Smooth muscle cell of the brain vasculature (primary cell): ENCODE measurements at places on chromosomes 6 and 20.

- no peak for DNase-seq
These were observed 163.0 kb downstream of the SLC24A3 start for GRCh38 chr20:19375395-19375794.

- DNase-seq, result no peak
These were observed 88.3 kb downstream of the SASH1 start for GRCh38 chr6:148430897-148431296.

DNA sequence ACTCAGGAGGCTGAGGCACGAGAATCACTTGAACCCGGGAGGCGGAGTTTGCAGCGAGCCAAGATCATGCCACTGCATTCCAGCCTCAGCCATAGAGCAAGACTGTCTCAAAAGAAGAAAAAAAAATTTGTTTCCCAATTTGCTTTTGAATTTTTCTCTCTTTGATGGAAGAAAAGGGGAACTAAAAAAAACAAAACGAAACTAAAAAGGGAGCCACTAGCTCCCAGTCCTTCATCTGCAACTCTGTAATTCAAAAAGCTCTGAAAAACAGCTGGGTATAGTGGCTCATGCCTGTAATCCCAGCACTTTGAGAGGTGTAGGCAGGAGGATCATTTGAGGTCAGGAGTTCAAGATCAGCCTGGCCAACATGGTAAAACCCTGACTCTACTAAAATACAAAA is 9.5 kb downstream of the OVOL2 start:
- no peak for DNase-seq

DNA sequence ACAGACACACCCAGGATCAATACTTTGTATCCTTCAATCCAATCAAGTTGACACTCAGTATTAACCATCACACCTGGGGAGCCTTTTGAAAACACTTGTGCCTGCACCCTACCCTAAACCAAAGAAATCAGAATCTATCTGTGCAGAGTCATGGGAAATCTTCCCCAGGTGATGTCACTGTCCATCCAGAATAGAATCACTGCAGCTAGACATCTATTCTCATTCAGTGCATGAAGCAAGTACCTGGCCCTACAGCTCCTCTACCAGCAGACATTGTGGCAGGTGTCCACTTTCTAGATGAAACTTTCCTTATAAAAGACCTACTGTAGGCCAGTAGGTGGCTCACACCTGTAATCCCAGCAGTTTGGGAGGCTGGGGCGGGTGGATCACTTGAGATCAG is 262.4 kb upstream of the MARCKS start:
- DNase-seq, result no peak

DNA sequence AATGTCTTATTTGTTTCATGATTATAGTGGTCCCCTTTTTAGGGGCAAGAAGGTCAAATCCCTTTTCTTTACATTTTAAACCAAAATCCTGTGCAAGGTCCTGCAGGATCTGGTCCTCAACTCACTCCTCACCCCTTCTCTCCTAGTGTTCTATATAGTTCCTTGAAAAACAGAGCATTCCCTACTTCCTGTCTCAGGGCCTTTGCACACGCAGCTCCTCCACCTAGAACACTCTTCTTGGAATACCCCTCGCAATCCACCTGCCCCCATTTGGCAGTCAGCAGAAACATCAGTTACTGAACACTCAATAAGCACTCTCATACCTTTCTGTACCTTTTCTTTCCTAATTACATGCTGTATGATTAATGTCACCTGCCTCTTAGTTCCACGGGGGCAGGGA is 3.2 kb upstream of the ATP5F1E start:
- no peak for DNase-seq

GRCh38 chr6:152461556-152461955 is 175.6 kb downstream of the SYNE1 start:
- no peak for DNase-seq

- no peak for DNase-seq
These were observed 179.5 kb upstream of the AKAP12 start for GRCh38 chr6:151060096-151060765.

- DNase-seq, result no peak
These were observed 247.8 kb upstream of the ZFP64 start for GRCh38 chr20:52439375-52439774.

DNA sequence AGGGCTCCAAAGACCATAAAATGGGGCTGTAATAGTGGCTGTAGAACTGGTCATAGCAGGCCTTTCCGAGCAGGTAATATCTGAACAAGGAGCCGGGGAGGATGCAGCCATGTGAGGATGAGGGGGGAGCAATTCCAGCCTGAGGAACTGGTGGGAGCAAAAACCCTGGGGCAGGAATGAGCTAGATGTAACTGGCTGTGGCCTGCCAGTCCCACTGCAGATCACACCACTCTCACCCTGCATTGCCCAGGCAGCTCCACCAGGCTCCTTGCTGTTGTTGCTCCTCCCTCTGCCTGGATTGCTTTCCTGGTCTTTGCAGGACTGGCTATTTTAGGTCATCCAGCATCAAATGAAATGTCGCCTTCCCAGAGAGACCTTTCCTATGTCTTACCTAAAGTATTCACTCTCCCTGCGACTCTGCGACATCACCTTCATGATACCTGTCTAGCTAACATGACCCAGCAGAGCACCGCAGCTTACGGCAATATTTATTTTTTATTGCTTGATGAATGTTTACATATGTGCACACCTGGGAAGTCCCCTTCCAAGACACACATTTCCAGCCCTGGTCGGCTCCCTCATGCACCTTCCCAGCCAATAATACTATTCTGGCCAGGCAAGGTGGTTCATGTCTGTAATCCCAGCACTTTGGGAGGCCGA is 2.4 kb upstream of the ZFP64 start:
- no peak for DNase-seq

- DNase-seq, result no peak
These were observed 5.6 kb downstream of the PPP2R5D start for GRCh38 chr6:42989923-42990322.

DNA sequence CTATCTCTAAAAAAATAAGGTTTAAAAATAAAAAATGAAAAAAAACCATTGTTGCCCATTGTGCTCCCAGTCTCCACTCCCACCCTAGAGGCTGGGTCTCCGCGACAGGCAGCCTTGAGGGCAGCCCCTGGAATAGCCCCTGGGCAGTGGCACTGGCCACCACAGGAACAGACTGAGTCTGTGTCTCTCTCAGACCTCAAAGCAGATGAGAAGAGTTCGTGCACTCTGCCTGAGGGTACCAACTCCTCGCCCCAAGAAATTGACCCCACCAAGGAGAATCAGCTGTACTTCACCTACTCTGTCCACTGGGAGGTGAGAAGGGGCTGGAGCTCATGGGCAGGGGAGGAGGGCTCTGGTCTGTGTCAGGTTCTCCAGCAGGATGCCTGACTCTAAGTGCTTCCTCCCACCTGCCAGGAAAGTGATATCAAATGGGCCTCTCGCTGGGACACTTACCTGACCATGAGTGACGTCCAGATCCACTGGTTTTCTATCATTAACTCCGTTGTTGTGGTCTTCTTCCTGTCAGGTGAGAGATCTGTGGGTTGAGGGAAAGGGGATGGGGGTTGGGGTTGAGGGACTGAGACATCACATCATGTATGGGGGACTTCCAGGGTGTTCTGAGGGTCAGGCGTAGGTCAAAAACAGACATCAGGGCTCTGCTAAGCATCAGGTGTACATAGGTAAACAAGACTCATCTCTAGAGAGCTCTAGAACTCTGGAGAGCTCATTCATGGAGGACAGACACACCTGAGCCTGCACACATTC is 35.6 kb downstream of the TM9SF4 start:
- no peak for DNase-seq

- no peak for DNase-seq
These were observed 15.7 kb downstream of the BPIFA1 start for GRCh38 chr20:33251496-33251895.

DNA sequence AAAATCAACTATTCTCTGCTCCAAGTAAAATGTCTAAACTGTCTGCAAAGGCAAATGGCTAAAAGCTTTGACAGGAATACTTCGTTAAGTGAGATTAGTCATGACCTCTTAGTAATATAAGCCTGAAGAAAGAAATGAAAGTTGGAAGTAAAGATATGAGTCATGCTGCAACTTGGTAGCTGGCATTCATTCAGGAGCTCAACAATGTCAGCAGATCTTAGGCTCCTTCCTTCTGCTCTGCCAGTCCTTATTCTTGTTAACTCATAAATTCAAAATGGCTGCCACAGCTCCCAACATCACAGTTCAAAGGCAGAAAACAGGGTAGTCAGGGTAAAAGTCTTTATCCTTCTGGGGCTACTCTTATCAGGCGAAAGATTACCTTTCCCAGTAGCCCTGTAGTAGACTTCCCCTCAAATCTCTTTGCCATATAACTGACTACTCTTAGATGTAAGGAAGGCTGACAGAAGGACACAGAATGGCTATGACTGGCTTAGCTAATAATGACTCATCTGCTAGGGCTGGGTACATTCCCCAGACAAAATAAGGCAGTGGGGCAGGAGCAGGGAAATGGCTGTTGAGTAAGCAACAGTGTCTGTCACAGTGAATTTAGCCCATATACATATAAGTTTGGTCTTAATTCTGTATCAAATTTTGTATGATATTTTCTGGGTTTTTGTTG is 24.4 kb upstream of the C6orf62 start:
- peak; percentile 60 for DNase-seq

DNA sequence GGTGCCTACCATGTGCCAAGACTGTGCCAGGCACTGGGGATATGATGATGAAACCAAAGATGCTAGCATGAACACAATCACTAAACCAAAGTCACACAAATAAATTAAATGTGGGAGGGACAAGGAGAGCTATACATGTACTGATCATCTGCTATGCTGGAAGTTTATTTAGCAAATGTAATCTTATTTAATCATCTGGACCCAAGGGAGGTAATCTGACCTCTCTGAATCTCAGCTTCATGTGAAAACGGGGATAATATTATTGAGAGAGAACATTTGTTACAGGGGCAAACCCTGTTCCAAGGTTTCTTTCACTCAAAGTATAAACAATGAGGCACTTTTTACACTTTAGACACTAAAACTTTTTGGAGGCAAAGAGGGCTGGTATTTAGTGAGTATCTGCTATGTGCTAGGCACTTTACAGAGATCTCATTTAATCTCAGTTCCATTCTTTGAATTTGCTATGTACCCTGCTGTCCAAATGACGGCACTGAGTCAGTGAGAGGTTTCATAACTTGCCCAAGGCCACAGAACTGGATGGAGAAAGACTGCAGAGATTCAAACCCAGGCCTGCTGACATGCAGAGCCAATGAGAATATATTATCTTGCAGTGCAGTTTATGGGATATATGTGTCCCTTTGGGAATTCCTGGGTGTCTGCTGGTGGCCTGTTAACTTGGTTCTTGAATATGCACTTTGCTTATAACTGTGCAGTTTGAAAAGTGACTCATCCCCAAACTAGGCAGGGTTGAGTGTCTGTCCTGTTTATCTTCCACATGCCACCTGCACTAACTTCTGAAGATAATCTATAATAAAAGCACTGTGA is 3.3 kb upstream of the ASXL1 start:
- no peak for DNase-seq

DNA sequence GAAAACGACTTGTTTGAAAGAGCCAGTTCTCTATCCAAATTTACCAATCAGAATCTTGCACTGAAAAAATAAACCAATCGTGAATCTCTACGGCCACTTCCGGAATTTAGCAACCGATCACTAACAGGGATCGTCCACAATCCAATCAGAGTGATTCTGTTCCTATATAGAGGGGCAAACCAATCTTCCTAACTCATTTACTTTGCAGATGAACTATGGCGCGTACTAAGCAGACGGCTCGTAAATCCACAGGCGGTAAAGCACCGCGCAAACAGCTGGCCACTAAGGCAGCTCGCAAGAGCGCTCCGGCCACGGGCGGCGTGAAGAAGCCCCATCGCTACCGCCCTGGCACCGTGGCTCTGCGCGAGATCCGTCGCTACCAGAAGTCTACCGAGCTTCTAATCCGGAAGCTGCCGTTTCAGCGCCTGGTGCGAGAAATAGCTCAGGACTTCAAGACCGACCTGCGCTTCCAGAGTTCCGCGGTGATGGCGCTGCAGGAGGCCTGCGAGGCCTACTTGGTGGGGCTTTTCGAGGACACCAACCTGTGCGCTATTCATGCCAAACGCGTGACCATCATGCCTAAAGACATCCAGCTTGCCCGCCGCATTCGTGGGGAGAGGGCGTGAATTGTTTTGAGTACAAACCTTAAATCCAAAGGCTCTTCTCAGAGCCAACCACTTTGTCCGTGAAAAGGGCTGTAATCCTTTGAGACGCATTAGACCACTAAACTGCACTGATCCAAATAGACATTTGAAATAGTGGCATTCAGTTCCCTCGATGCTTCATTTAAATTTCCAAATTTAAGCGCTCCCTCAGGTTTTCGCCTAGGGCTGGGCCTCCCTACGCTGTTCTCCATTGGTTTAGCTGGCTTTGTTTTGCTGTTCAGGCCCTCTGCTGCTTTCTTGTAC is 138.0 kb downstream of the HFE start:
- DNase-seq, result no peak

DNA sequence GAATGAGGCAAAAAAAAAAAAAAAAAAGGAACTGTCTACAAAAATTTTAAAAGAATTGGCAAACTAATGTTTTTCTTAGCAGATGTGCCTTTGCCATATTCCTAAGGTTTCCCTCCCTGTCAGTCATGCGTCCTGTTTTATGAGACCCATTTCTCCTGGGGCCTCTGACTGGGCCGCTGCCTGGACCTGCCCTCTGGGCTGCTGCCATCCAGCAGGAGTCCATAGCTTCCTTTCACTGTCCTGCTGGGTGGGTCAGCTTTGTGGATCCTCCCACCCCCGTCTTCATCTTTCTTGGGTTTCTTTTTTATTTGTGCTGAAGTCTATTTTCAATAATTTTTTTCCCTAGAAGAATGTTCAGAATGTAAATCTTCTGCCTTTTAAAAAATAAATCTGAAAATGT is 110.8 kb upstream of the SCP2D1 start:
- DNase-seq, result no peak
